ENCODE measurements at places on chromosomes 6 and 20.
A peak's percentile ranks its signal among the peaks of the same experiment; 100 is the strongest.

DNA sequence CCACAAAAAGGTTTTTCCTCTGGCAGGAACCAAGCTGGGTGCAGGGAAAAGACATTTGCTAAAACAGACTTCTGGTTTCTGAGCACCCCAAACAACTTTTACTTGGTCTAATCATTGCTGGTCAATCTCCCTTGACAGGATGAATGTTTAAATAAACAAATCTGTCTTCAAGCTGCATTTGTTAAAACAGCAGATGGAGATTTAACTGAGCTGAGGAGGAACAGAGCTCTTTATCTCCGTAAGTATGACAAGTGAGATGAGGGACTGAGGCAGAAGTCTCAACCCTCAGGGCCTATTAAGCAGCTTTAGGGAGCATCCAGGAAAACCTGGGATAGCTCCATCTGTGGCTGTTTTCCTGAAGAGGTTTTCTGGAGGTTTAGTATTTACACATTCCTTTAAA is 40.6 kb downstream of the NINL start:
- DNase-seq: no peak

DNA sequence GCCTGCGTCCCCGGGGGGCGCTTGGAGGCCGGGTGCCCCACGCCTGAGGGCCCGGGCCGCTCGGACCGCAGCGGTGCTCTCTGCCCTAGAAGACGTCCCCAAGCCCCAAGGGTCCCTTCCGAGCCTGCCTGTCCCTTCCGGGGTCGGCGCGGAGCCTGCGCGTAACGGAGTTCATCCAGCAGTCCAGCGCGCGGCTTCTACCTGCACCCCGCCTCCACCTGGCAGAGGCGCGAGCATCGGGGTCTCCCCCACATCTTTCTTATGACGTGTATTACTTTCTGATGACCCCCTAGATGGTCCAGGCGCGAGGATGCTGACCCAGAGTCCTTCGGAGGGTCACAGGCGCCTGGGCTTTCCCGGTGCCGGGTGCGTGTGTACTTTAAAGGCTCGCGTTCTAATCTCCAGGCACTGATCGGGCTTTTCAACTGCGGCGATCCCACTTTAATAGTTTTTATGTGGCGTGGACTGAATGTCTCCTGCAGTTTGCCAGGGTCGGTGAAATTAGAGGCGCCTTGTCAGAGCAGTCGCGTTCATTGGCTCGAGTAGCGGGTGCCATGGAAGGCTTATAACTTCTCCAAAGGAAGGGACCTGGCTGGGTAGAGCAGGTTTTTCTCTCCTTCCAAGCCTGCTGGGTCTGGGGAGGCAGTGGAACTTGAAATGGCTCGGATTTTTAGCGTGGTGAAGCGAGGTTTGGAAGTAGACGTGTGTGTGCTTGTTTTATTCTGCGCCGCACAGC is 912 bp downstream of the EYA4 start:
- DNase-seq: no peak

GRCh38 chr6:1322156-1322555 is 10.3 kb downstream of the FOXQ1 start:
- DNase-seq: no peak

DNA sequence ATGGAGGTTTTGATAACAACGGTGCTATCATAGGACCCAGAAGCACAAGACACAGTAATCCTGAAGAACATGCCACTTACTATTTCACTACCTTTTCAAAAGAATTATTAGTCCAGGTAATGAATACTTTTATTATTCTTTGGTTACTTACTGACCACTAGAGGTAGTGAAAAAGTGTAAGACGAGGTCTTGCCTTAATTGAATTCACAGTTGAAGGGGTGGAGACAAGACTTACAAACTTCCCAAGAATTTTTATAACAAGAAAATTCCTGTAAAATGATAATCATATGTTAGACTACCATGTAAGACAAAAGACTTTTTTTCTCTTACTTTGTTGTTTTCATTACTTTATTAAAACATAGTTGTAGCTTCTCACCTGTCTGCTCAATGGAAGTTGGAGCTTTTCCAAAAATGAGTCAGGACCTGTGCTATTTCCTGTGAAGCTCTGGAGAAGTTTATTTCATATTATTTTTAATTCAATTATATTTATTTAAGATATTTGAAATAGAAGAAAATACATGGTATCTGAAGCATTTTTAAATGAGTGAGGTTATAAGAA is 52.4 kb downstream of the DOP1A start:
- DNase-seq: no peak

DNA sequence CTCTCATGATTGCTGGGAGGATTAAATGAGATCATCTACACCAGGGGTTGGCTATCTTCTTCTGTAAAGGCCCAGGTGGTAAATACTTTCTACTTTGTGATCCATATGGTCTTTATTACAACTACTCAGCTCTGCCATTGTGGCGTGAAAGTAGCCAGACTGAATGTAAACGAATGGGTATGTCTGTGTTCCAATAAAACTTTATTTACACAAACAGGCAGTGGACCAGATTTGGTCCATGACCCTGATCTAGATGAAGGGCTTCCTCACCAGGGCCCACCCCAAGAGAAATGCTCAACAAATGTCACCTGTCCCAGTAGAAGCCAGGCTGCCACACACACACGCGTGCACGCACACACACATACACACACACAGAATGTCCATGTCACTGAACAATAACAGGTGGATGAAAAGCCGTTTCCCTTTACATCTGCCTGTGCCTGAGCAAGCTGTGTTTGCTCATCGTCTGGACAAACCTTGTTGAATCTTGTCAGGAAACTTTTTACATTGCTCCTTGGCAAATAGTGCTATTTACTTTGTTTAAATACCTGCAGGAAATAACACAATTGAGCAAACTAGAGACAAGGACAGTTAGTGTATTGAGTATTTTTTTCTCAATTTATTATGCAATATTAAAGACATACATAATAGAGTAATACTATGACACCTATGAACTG is 114.3 kb downstream of the EYA2 start:
- DNase-seq: no peak

DNA sequence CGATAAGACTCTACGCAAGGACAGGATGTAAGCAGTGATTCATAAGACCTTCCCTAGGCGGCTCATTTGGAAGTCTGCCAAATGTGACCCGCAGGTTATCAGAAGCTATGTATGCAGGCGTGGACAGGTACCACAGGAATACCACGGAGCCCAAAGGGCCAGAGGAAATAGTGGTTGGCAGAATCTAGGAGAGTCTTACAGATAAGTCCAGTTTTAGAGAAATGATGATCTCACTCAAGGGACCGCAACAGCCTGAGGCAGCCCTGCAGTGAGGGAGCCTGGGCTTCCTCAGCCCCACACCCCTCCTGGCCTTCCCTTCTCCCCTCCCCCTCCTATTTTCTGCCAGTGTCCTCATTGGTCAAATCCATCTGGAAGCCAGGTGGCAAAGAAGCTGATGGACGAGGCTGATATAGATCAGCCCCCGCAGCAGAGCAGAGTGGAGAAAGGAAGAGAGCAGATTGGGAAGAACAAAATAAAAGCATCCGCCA is 110.6 kb downstream of the FNDC1 start:
- no peak for DNase-seq

DNA sequence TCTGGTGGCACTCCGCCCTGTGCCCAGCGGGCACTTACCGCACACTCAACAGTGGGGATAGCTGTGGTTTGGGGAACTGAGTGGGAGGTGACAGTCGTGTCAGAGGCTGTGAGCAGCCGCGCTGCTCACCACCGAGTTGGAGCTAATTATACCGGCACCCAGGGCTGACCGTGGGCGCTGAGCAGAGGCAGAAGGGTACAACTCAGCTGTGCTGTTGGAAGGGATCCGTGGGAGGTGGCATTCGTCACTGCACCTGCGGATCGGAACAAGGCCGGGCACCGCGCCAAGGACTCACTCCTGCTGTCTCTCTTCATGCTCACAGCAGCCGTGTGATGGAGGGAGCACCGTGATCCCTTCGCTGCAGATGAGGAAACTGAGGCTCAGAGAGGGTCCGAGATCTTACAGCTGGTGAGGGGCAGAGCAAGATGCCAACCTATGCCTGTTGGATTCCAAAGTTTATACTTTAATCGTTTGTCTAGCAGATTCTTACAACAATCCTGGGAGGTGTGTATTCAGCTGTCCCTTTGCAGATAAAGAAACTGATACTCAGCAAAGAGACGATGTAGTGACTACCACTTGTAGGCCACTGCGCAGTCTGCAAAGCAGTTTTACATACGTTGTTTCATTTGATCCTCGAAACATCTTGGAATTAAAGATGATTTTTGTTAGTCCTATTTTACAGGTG is 713 bp upstream of the ELMO2 start:
- DNase-seq: peak; percentile 84

DNA sequence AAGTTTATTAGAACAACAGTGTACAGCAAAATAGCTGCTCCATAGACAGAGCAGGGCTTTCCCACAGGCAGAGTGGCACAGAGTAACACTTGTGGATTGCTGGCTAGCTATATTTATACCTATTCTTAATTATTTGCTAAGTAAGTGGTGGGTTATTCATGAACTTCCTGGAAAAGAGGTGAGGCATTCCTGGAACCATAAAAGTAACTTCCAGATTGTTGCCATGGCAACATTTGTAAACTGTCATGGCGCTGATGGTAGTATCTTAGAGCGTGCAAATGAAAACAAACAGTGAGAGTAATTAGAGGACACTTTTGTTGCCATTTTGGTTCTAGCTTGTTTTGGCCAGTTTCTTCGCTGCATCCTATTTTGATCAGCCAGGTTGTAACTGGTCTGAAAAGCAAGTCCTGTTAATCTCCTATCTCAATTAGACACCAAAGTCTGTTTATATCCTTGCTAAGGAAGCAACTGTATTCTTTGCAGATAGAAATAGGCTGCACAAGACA is 23.9 kb downstream of the DEFB114 start:
- DNase-seq: no peak

DNA sequence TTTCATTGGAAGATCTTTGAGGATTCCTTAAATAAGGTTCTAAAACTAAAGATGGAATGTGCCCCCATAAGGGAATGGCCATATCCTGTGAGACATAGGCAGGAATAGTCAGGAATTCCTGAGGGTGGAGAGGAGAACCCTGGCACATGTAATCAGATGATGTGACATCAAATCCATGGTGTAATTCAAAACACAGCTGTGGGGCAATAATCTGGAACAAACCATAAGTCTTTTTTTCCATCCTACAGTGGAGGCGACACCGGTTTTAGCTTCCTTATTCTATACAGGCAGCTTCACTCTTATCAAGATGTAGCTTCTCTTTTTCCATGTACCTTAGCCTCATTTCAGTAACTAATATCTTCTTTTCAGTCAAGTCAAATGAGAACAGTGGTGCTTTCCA is 133.6 kb upstream of the CITED2 start:
- no peak for DNase-seq
